ACHN (cell line): ENCODE measurements at places on chromosomes 1 and 21.

DNA sequence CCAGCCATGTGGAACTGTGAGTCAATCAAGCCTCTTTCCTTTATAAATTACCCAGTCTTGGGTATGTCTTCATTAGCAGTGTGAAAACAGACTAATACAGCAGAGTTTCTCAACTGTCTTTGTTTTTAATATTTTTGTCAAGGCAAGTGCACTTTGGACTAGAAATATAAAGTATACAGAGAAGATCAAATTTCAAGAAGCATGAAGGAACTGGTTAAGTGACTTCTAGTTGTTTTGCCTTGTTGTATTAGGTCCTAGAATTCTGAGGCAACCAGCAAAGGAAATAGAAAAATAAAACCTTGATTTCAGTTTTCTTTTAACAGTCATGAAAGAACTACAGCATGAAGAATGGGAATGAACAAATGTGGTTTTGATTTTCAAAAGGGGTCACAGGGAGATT lies 131.1 kb upstream of the PTGFR start:
- DNase-seq, result no peak

- no peak for DNase-seq
These were observed 25.3 kb downstream of the DTL start for GRCh38 chr1:212060632-212061472.

DNA sequence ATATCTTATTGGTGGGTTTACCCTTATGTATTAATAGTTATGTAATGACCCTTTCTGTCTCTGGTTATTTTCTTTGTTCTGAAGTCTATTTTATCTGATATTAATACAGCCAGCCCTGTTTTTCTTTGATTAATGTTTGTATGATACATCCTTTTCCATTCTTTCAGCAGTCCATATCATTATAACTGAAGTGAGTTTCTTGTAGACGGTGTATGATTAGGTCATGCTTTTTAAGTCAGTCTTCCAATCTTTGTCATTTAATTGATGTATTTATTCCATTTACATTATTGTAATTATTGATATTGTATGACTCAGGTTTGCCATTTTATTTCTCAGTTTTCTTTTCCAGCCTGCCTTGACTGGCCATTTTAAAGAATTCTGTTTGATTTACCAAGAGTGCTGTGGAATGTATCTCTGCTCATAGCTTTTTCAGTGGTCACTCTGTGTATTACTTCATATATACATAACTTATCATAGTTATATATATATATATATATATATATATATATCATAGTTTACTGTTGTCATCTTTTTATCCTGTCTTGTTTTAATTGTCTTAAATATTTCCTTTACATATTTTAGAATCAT lies 10.5 kb downstream of the RAB4A start:
- no peak for DNase-seq

DNA sequence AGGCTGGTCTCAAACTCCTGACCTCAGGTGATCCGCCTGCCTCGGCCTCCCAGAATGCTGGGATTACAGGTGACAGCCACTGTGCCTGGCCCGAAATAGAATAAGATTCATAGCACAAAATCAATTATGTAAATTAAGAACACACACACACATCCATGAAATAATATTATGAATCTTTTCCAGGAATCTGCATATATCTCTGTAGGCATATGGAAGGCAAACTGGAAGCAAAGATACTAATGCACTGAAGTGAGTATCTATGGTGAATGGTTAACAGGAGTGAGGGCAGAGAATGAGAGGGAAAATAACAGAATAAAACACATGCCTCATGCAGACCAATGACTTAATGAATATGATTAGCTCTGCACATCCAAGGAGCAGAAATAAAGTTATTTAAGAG lies 61.6 kb upstream of the ATP2B4 start:
- DNase-seq, result no peak

GRCh38 chr1:155003766-155004351 lies 1.3 kb downstream of the ZBTB7B start:
- peak; percentile 81 for DNase-seq

GRCh38 chr1:12514590-12514989 lies 103.4 kb downstream of the DHRS3 start:
- DNase-seq, result no peak
